ENCODE measurements at places on chromosomes 1 and 21. TPM values are rescaled to one million over a fixed set of nuclear protein-coding genes. Genes with fewer than 3 reads are reported as not detected.

The KRTAP21-2 gene
- not detected for total RNA-seq

GRCh38 chr1:236502972-236503639 lies 20.7 kb upstream of the LGALS8 start:
- H3K27me3 ChIP-seq, result no peaks in the 10 kb centered on the region
- H3K36me3 ChIP-seq, result no peaks in the 10 kb centered on the region
- H3K4me1 ChIP-seq, result peaks cover 12% of the 10 kb centered on the region
- peak; percentile 74 for DNase-seq

- no peak for DNase-seq
- no peaks in the 10 kb centered on the region for H3K4me1 ChIP-seq
- no peaks in the 10 kb centered on the region for H3K36me3 ChIP-seq
- no peaks in the 10 kb centered on the region for H3K27me3 ChIP-seq
Observed at GRCh38 chr21:36120304-36120888, 14.5 kb upstream of the CBR3 start.

The SELP gene
- total RNA-seq, result 27.0 TPM

GRCh38 chr1:209670441-209671082 lies 4.7 kb upstream of the G0S2 start:
- DNase-seq, result no peak
- H3K36me3 ChIP-seq, result no peaks in the 10 kb centered on the region
- no peak overlapping the region for H3K4me3 ChIP-seq
- no peaks in the 10 kb centered on the region for H3K27me3 ChIP-seq
- H3K27ac ChIP-seq, result no peak overlapping the region

GRCh38 chr21:27646691-27647090 lies 679.8 kb upstream of the ADAMTS5 start:
- no peaks in the 10 kb centered on the region for H3K36me3 ChIP-seq
- no peak overlapping the region for H3K27ac ChIP-seq
- H3K27me3 ChIP-seq, result no peaks in the 10 kb centered on the region
- no peaks in the 10 kb centered on the region for H3K4me1 ChIP-seq
- DNase-seq, result no peak

DNA sequence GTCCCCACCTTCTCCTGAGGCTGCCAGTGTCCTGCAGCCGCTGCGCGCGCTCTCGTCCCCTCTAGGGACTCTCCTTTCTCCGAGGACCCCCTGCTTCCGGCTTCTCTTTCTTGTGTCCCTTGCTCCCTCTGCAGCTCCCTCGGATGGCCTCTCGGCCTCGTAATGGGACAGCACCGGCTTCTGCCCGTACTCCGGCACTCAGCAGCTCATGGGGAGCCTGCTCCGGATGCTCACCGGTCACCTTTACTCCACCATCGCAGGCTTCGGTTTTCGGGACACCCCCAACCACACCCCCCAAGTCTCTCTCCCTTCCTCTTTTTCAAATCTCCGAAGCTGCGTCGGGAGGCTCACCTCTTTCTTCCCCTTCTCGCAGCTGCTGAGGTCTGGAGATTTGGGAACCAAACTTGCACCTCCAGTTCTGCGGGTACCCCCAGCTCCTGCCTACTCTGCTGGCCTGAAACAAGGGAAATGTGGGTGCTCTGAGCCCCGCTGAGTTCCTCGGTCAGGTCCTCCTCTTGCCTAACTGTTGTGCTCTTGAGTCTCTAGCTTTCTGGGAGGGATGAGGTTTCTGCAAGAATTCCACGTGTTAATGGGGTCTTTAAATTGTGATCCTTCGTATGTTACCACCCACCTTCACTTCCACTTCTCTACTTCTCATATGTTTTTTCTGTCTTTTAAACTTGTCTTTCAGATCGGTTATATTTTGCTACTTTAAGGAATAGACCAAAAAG lies 930 bp downstream of the CDC14A start:
- peaks cover 45% of the 10 kb centered on the region for H3K4me1 ChIP-seq
- H3K4me3 ChIP-seq, result peak overlapping the region; percentile 66
- no peak for DNase-seq
- peak overlapping the region; percentile 93 for H3K27ac ChIP-seq

GRCh38 chr1:243819438-243819839 lies 30.6 kb downstream of the AKT3 start:
- H3K4me1 ChIP-seq, result no peaks in the 10 kb centered on the region
- no peak for DNase-seq
- no peaks in the 10 kb centered on the region for H3K36me3 ChIP-seq
- no peak overlapping the region for H3K27ac ChIP-seq

Measured in left lung (tissue), 14 donors.